ENCODE measurements at places on chromosomes 6 and 20. TPM values are rescaled to one million over a fixed set of nuclear protein-coding genes. Genes with fewer than 3 reads are reported as not detected.

The OXT gene
- total RNA-seq: not detected

The HLA-DRB5 gene
- total RNA-seq: 0.19 TPM

DNA sequence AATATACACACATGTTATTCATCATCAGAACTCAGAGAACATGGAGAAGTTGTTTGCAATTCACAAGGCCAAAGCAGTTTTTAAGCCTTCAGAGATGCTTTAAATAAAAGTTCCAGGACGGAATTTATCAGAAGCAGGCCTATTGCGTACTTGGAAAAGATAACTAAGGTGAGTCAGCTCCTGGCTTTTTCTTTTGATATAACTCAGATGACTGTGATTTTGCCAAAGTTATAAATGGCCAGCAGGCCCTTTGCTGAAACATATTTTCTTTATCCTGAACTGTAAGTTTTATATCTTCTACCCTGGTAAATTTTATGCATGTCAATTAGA, 55.0 kb upstream of the PLCB1 start:
- DNase-seq: no peak

DNA sequence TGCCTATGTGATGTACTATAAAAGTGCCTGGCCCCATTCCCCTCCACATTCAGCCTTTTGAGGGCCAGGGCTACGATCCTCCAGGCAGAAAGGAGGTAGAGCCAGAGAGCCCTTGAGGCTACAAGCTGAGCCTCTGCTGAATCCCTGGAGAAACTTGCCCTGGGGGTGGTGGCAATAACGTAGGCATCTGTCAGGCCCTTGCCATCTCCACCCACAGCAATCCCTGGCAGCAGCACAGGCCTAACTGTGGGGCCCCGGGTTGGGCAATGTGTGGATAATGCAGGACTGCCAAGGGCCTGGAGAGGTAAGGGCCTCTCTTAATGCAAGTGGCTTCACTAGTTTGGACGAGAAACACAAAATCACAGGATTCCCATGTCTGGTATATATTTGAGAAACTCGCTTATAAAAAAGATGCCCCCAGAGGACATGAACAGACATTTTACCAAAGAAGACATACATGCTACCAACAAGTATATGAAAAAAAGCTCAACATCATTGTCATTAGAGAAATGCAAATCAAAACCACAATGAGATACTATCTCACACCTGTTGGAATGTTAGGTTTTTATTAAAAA, 99.0 kb downstream of the QRSL1 start:
- DNase-seq: no peak

Measured in esophagus squamous epithelium (tissue), 5 donors.